ENCODE measurements at places on chromosomes 5 and 9.
A peak's percentile ranks its signal among the peaks of the same experiment; 100 is the strongest.

DNA sequence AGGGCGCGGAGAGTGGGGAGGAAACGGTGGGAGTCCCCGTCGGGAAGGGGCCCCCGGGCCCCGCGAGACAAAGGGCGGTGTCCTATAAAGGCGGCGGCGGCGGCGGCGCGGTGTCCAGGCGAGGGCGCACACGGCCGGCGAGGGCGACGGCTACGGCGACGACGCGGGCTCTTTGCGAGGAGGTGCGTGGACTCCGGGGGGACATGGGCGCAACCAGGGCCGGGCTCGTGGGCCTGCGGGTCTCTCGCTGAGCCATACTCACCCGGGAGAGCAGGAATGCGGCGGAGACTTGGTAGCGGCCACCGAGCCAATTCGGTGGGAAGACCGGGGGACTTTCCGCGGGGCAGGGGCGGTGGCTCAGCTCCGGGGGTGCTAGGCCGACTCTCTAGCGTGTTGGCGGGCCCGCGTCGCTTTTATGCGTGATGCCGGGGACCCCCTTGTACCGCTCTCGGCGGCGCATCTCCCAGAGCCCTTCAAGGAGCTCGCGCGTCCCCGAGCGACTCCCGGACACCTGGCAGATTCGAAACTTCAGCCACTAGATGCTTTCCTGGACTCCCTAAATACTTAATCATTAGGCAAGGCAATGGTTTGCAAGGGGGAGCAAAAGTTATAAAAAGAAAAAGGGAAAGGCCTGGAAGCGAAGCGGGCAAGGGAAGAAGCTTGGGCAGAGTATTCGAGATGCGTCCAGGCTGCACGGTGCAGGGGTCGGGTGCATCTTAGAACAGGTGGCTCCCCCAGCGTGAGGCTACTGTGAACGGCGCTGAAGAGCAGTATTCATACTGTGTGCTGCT lies 5.9 kb upstream of the TAL2 start:
- DNase-seq: no peak

DNA sequence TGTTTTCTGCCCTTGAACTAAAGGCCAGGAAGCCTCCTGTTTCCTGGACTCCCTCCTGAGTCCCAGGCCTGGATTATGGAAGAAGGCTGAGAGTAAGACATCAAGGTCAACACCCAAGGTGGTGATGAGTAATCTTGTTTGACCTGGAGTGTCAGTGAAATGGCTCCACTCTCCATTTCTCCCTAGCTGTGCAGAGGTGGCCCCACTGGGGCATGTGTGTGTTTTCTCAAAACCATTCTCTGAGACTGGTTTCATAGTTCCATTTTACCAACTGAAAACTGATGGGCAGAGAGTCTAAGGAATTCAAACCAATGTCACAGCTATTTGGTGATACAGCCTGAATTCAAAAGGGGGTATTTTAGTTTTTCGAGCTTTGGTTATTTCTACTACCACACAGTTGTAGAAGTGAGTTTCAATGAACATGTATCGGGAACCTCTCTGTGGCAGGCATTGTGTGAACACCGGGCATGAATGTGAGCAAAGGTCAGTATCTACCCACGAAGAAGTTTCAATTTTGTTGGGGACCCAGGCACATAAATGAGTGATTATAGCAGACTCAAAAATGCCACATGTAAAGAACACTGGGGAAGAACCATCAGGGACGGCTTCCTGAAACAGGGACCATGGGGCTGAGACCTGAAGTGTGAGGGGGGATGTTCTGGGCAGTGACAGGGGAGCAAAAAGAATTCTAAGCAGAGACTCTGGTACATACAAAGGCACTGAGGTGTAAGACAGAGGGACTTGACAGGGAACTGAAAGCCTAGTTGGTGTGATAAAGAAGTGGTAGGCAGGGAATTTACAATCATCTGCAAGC lies 269.6 kb upstream of the KLF4 start:
- DNase-seq: no peak

DNA sequence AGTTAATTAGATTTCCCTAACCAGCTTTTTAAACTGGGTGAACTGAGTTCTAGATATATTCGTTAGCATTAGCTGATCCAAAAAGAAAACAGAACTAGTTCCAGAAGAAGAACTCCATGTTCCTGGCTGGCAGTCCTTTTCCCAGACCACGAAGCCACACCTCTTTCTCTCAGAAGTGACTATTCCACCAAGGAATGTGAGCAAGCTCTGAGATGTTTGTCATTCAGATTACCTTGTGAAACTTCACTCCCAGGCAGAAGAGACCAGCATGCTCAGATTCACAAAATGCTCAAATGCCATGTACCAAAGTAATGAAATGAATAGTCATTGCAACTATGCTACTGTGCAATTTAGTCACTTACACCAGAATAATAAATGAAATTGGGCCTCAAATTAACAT lies 4.4 kb upstream of the SSBP2 start:
- no peak for DNase-seq

- peak; percentile 27 for DNase-seq
These were observed 32.4 kb downstream of the INSL4 start for GRCh38 chr9:5263351-5264218.

DNA sequence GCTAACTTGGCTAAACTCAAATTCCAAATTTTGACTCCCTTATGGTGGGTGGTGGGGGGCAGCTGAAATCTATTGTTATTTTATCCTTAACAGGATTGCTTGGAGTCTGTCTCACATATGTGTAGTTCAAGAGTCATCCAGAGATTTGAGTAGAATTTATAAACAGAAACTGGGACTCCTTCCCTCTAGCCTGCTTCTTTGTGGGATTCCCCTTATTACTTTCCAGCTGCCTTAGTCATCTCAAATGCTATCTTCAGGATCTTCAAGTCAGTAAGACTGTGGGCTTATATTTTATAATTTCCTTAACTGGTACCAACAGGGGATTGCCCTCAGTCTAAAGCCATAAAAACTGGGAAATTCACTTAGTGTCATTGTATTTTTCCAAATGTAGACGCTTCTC lies 55.5 kb downstream of the NNT start:
- DNase-seq: no peak

DNA sequence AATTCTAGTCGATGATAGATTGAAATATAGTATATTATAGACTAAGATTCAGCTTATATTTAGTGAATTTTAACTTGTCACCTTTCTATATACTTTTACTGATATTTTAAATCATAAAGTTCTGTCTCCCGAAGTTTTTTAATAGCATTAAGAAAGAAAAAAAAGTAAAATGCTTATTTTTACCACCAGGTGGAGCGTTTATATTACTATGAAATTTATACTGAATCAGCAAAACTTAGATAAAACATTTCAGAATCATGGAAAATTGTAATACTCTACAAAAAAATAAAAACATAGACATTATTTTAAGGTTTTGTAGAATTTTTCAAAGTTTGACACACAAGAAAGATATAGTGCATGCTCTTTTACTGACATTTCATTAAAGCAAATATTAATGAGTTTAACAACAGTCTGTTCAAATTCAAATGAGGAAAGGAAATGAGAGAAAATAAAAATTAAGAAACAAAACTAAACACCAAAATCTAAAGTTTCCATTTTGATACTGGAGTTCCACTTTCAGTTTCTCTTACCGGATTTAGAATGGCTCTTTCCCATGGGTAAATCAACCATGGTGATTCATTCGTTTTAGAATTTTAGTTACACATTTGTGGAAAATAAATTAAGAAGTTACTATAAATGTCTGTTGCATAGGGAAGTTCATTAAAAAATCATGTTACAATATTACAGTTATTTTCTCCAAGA lies 1035.3 kb downstream of the CDH12 start:
- DNase-seq: no peak

- DNase-seq: no peak
These were observed 94.1 kb downstream of the KCNIP1 start for GRCh38 chr5:170597872-170598271.

DNA sequence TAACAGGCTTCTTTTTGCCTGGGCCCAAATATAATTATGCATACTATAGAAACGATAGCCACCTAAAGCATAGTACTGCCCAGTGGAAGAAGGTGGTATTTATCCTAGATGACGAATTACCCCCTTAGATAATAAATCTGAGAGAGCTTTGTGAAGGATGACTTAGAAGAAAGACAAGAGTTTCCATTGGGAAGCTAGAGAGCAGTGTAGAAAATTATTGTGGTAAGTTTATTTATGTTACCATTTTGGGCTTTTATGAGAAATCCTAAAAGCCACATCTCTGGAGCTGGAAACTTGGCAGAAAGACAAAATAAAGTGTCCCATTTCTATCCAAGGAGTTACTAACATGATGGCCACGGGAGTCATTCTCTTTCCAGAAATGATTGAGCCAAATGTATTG lies 172.0 kb upstream of the SEMA6A start:
- DNase-seq: no peak

DNA sequence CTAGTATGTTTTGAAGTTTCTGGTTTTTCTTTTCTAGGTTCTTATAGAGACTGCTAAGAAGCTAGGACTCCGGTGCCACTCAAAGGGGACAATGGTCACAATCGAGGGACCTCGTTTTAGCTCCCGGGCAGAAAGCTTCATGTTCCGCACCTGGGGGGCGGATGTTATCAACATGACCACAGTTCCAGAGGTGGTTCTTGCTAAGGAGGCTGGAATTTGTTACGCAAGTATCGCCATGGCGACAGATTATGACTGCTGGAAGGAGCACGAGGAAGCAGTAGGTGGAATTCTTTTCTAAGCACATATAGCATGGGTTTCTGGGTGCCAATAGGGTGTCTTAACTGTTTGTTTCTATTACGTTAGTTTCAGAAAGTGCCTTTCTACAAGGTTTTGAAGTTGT lies 52.2 kb downstream of the MTAP start:
- no peak for DNase-seq

DNA sequence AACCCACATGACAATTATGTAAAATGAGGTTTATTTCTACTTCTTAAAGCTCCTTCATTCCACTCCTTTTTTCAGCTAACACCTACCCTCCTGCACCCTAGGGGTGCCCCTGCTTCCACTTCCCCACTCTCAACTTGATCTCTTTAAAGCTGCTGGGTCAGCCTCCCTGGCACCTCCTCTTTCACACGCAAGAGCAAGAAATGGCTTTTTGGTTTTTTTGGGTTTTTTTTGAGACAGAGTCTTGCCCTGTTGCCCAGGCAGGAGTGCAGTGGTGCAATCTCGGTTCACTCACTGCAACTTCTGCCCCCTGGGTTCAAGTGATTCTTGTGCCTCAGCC lies 64.4 kb downstream of the SUSD1 start:
- DNase-seq: no peak

DNA sequence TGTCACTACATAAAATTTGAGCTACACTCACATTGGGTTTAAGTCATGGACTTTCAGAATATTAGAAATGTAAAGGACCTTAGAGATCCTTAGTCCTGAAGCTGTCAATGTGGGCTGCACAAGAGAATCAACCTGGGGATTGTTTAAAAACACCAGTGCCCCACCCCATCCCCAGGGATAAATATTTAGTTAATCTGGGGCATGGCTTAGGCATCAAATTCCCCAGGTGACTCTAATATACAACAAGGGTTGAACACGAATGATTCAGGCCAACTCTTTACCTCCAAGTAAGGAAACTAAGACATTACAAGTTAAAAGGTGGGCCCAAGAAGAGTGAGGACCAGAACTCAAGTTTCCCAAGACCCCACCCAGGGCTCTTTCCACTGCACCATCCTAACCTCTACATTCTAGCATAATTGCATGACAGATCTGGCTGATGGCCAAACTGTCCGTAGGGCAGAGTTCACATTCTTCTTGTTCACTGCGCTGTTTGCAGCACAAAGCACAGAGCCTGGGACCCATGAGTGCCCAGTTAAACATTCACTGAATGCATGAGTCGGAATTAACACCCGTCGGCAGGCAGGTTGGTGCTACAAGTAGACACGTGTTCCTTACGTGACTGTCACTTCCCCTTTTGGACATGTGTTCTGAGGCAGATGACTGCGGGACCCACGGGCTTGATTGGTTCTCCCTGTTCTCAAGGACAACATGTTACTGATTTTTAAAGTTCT lies 25.2 kb downstream of the CYFIP2 start:
- DNase-seq: no peak

GRCh38 chr9:12185856-12186255 lies 507.3 kb upstream of the TYRP1 start:
- no peak for DNase-seq

DNA sequence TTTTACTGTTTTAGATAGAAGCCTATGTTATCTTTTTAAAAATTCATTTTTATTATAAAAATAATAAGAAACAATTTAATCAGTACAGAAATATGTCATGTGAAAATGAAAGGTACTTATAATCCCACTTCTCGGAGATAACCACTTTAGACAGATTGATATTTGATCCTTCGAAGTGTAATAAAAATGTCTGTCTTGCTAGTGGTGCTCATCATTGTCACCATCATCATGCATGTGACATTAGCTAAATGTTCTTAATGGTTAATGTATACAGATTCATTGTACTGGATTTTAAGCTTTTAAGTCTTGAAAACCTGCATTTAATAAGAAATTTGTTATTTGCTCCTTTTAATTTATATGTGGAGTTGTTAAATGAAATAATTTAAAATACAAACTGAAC lies 30.1 kb upstream of the FAM120AOS start:
- DNase-seq: no peak

- no peak for DNase-seq
These were observed 128.6 kb downstream of the MAT2B start for GRCh38 chr5:163633926-163634460.

DNA sequence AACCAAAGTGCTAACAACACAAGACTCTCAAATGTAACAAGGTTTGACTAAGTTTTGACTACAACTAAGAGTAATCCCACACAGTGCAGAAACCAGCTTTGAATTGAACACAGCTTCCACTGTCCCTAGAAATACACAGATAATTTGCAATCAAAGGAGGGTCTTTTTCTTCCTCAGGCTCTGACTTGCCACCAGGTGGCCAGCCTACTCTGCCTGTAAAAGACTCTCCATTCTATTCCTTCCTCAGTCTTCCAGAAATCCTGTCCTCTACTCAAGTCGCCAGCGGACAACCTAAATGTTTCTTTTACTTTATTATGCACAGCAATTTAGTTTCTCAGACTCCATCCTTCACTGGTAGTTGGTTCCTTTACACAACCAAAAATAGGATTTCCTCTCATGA lies 32.2 kb upstream of the MCTP1 start:
- DNase-seq: no peak

GRCh38 chr9:26264709-26265601 lies 586.7 kb upstream of the TUSC1 start:
- no peak for DNase-seq

DNA sequence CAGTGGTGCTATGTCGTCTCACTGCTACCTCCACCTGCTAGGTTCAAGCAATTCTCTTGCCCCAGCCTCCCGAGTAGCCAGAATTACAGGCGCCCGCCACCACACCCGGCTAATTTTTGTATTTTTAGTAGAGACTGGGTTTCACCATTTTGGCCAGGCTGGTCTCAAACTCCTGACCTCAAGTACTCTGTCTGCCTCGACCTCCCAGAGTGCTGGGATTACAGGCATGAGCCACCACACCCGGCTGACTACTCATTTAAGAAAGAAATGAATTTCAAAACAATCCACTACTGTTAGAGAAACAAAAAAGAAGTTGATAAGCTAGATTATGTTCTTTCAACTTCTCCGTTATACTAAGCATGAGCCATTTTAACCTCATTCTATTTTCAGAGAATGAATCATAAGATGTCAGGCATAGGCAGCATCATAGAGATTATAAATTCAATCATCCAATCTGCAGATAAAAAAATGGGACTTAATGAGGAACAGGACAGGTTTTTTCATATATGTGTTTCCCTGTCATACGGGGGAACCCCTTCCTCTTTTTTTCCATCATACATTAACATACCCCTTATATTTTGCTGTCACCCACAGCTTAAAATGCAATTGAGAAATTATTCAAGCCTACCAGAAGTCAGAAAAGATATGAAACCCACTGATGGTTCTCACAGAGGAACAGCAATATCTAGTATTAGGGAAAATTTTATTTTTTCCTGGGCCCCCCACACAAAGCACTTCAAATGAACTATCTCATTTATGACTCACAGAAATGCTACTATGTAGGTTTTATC lies 26.5 kb upstream of the ADRB2 start:
- no peak for DNase-seq
